ENCODE measurements at places on chromosomes 5 and 9.

DNA sequence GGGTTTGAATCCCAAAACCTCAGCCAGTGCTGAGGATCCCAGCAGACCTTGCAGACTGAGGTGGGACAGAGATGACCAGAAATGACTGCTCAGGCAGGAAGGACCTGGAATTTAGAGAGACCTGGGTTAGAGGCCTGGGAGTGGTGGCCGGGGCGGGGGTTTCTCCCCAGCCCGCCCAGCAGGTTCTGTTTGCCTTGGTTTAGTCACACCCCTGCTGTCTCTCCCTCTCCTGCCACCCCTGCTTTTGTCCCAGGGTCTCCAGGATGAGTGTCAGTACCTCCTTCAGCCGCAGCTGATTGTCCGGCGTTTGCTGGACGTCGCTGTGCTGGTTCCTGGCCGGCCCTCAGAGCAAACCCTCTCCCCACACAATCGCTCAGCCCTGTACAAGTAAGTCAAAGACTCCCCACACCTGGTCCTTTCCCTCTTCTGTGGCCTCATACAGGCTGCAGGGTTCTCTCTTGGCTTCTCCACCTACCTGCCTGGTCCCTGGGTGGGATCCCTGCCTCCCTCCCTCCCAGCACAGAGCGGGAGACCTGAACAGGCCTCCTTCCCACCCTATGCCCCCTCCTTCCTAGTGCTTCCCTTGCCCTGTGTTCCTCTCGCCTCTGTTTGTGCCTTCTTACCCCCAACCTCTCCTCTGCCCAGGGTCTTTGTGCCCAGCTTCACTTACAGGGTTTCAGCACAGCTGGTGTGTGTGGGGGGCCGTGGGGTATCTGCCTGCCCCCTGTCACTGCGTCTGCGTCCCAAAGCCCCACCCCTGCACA lies 12.0 kb downstream of the TMEM8B start:
- DNase-seq: no peak

GRCh38 chr5:178231539-178232123 lies 971 bp downstream of the PHYKPL start:
- no peak for DNase-seq

GRCh38 chr5:57895766-57896165 lies 413.2 kb upstream of the ACTBL2 start:
- DNase-seq: peak; percentile 44

- no peak for DNase-seq
Observed at GRCh38 chr5:39107350-39107749, 33.2 kb upstream of the RICTOR start.

- DNase-seq: no peak
Observed at GRCh38 chr9:125755340-125755739, 8.2 kb downstream of the PBX3 start.

DNA sequence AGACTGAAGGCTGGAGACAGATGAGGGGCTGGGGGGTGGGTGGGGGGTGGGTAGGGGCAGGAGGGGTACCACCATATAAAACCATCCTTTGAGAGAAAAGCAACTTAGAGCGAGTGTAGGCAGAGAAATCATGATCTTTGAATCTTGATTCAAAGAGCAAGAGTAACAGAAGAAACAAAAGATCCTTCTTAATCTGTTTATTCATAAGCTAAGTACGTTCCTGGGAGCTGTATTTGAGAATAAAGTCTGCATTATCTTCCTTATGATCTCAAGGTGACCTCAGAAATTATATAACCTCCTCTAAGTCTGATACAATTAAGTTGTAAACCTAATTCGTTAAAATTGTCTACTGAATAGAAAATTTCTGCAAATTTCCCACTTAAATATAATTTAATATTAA lies 558.8 kb downstream of the NR2F1-AS1 start:
- no peak for DNase-seq

All from astrocyte of the spinal cord (primary cell).